Adipose tissue (tissue), 3 donors: ENCODE measurements at places on chromosomes 6 and 20. TPM values are rescaled to one million over a fixed set of nuclear protein-coding genes. Genes with fewer than 3 reads are reported as not detected.

Gene FABP7
- not detected for polyA plus RNA-seq

Gene EPHA7
- 0.05 TPM for polyA plus RNA-seq

Gene BTN2A1
- polyA plus RNA-seq = 13.3 TPM

Gene STX11
- polyA plus RNA-seq = 3.2 TPM

Gene GTSF1L
- not detected for polyA plus RNA-seq

Gene KCNQ5
- 0.15 TPM for polyA plus RNA-seq

Gene SEMG1
- not detected for polyA plus RNA-seq
